H9 (cell line): ENCODE measurements at places on chromosomes 6 and 20. TPM values are rescaled to one million over a fixed set of nuclear protein-coding genes. Genes with fewer than 3 reads are reported as not detected.

GRCh38 chr6:46969206-46969605 is 47.5 kb upstream of the ADGRF5 start:
- no peak for DNase-seq

- peak; percentile 2 for DNase-seq
Observed at GRCh38 chr6:148463671-148464070, 121.0 kb downstream of the SASH1 start.

DNA sequence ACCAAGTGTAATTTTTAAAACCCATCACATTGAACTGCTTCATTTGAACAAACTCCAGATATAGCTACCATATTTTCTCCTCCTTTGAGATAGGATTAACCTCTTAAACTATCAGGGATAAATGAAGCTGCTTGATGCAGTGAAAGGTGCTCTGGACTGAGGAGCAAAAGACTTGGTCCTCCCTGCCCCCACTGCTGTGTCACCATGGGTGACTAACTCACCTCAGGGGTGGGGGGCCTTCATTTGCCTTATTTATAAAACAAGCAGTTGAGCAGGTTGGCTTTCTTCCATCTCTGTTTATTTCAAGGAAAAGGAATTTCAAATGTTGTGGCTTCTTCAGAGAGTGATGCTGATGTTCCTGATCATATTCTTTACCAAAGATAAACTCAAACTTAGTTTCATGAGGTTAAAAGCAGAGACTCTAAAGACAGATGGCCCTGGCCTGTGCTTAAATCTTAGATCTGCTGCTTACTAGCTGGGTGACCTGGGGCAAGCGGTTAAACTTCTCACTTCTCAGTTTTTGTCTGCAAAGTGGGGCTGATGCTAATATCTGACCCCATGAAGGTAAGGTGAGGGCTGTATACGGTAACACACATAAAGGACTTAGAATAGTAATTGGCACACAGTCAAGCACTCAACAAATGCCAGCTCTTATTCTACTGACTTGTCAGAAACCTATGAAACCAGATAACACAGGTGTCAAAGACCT is 50.5 kb downstream of the FHL5 start:
- DNase-seq = no peak

The SERPINB1 gene
- total RNA-seq = 18.4 and 20.5 TPM in 2 replicates

- no peak for DNase-seq
Observed at GRCh38 chr6:137722749-137723272, 144.2 kb upstream of the TNFAIP3 start.

The MEP1A gene
- total RNA-seq = not detected in 2 replicates

The MUC22 gene
- total RNA-seq = not detected in 2 replicates

The PPP1R14C gene
- total RNA-seq = 0.09 and 0.37 TPM in 2 replicates

- DNase-seq = no peak
Observed at GRCh38 chr6:15792842-15793241, 130.0 kb upstream of the DTNBP1 start.

DNA sequence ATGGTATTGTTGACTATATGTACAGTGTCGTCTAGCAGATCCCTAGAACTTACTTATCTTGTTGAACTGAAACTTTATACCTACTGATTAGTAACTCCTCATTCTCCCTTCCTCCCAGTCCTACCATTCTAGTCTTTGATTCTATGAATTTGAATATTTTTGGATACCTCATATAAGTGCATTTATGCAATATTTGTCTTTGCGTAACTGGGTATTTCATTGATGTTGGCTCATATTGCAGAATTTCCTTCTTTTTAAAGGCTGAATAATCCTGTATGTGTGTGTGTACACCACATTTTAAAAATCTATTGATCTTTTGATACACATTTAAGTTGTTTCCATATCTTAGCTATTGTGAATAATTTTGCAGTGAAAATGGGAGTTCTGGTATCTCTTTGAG is 119.9 kb downstream of the SOX4 start:
- DNase-seq = no peak

The WFDC5 gene
- not detected in 2 replicates for total RNA-seq

- no peak for DNase-seq
Observed at GRCh38 chr20:19096843-19097242, 115.6 kb upstream of the SLC24A3 start.

DNA sequence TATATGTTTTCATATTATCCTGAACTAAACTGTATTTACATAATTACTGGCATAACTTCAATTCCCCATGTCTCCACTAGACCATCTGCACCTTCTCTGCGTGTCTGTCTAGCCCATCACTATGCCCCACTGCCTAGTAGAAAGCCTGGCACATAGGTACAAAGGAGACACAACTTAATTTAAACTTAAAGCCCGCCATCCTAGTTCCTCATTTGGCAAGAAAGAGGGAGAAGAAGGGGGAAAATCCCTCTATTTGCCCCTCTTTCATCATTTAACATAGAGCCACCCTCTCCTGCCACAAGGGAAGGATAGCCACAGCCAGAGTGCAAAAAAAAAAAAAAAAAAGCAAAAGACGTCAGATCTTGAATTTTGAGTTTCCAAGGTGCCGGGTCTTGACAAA is 1.8 kb downstream of the PKIG start:
- no peak for DNase-seq

DNA sequence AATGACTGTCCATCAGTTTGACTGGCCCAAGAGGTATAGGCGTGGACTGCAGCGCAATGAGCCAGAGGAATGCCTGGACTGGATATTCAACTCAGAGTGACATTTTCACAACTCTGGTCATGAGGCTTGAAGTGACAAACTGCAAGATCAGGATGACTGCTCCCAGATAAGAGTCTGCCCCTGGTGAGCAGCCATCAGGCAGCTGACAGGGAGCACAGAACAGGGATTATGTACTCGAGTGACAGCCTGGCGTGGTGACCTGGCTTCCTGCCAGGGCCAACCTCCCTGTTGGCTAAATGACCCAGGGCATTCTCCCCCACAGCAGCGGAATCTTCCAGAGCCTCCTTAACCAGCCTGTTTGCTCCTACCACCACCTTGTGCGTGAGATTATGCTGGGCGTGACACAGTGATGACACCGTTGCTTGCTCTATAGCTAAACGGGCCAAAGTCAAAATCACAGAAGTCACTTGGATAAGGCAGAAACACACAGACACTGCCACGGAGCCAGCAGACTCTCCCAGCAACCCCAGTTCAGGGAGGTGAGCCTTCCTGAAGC is 209.1 kb upstream of the JARID2 start:
- DNase-seq = peak; percentile 46

The PDE7B gene
- not detected in 2 replicates for total RNA-seq

DNA sequence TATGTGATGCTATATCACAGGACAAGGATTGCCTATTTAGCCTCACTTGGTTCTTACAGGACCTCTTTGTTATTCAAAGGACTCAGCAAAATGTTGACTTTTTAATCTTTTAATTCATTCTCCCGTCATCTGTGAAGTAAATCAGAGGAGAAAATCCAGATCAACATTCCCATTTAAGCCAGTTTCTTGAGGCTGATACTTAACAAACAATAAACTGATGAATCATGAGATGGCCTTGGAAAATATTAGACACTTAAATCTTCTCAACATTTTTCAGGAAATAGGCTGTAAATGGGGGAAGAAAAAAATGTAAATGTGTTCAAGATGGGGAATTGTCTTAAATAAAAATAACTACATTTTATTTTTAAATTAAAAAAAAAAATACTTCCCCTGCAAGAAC is 55.9 kb upstream of the UBR2 start:
- DNase-seq = no peak

The PEX6 gene
- 15.5 and 15.6 TPM in 2 replicates for total RNA-seq

- no peak for DNase-seq
Observed at GRCh38 chr6:136404627-136405419, 115.2 kb upstream of the BCLAF1 start.

DNA sequence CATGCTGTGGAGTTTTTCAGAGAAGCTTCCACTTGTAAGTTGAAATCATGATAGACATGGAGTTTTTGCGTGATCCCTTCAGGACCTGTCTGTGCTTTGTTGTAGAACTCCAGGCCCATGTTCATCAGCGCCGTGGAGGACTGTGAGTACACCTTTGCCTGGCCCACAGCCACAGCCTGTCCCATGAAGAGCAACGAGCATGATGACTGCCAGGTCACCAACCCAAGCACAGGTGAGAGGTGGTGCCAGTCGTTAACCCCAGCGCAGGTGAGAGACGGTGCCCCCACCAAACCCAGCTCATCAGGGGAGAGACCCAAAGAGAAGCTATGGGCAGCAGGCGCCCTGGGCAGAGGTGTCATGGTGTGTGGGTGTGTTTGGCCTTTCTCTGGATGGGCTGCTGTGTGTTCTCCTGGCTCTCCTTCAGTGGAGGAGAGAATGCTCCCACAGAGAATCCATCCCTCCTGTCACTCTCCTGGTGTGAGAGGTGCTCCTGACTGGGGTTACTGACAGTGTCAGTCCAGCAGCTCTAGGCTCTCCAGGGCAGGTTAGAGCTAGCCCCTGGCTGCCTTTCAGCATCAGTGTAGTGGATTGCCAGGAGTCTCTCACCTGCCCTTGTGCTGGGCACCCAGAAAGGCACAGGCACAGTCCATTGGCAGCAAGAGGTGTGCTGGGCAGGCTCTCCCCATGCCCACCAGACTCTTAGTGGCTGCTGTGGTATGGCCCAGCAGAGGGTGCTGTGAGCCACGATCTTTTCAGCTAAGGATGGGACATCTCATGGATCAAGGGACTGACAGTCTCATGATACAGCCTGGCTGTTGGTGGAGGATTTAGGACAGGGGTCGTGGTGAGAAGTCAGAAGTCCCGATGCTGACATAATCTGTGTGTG is 49.6 kb upstream of the SLC22A1 start:
- no peak for DNase-seq

- DNase-seq = no peak
Observed at GRCh38 chr6:129882510-129883023, 21.5 kb upstream of the TMEM244 start.
